DMS153 (cell line): ENCODE measurements at places on chromosomes 16 and 17.

DNA sequence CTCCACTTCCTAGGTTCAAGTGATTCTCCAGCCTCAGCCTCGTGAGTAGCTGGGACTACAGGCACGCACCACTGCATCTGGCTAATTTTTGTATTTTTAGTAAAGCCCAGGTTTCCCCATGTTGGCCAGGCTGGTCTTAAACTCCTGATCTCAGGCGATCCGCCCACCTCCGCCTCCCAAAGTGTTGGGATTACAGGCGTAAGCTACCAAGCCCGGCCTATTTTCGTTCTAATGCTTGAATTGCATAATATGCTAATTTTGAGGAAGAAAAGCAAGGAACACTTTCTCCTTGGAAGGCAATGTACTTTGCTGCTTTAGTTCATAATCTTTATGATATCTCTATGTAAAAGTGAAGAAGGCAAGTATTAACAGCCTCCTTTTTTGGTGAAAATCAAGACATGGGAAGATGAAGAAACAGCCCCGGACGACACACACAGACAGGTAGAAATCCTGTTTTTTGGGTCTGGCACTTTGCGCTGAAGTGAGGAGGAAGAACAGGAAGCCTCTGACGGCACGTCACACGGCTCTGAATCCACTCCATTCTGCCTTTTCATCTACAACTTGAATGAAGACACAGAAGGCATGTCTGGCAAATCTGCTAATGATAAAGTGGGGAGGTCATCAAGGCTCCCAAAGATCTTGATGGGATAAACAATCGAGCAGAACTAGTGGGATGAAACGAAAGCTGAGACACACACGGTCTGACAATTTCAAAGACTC is 24.9 kb downstream of the VPS53 start:
- no peak for DNase-seq

GRCh38 chr17:278676-279059 is 73.9 kb downstream of the RPH3AL start:
- no peak for DNase-seq

- DNase-seq: no peak
These were observed 912.3 kb downstream of the KCNJ2 start for GRCh38 chr17:71081666-71082065.

DNA sequence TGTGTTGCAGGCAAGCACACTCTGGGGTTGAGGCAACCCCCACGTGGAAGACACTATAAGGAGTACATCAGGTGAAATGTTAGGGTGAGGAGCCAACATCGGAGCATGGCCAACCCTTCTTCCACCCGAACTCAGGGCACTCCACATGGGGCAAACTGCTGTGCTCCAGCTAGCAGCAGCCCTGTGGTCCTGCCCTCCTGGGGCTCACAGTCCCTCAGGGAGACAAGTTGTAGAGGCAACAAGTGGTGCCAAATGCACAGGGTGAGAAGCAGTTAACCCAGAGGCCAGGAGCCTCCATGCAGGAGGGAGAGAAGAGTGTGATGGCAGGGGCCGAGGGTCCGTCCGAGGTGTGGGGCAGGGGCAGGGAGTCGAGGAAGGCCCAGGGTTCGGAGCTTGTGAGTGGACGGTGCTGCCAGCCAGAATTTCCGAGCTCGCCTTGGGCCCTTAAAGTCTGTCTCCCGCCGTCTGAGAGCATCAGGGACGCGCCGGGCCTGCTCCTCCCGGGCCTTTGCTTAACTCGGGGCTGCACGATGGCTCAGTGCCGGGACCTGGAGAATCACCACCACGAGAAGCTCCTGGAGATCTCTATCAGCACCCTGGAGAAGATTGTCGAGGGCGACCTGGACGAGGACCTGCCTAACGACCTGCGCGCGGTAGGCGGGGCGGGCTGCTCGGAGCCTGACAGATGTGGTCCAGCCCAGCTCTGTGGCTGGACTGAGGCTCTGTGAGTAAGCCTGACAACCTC is 32.3 kb downstream of the ATPAF2 start:
- DNase-seq: no peak

DNA sequence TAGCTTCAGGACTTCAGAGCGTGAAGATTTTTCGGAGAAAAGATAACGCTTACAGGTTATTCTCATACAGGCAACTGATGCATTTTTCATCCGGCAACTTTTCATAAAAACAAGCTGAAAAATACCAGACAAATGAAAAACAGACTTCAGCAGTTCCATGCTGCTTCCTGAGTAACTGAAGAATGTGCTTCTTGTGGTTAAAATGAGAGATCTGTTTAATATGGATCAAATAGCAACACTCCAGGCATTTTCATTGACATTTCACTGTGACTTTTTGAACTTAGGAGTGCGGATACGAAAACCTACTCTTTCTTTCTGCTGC is 705 bp upstream of the PITPNC1 start:
- DNase-seq: no peak

GRCh38 chr17:35185849-35186248 is 8.3 kb downstream of the SLC35G3 start:
- DNase-seq: no peak

DNA sequence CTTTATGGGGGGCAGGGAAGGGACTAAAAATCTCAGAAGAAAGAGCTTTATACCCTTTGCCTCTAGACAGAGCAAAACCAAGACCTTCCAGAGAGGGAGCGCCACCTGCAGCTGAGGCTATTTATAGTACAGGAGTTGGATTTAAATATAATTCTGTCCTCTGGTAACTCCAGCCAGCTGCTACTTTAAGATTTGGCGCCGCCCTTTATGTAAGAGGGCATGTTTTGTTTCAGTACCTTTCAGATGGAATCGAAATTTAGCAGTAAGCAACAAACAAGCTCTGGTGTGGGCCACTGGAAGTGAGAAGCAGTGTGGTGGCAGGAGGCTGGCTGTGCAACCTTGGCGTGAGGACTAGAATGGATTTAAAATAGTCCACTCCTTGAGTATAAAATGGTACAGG is 5.2 kb upstream of the GUCY2D start:
- no peak for DNase-seq

DNA sequence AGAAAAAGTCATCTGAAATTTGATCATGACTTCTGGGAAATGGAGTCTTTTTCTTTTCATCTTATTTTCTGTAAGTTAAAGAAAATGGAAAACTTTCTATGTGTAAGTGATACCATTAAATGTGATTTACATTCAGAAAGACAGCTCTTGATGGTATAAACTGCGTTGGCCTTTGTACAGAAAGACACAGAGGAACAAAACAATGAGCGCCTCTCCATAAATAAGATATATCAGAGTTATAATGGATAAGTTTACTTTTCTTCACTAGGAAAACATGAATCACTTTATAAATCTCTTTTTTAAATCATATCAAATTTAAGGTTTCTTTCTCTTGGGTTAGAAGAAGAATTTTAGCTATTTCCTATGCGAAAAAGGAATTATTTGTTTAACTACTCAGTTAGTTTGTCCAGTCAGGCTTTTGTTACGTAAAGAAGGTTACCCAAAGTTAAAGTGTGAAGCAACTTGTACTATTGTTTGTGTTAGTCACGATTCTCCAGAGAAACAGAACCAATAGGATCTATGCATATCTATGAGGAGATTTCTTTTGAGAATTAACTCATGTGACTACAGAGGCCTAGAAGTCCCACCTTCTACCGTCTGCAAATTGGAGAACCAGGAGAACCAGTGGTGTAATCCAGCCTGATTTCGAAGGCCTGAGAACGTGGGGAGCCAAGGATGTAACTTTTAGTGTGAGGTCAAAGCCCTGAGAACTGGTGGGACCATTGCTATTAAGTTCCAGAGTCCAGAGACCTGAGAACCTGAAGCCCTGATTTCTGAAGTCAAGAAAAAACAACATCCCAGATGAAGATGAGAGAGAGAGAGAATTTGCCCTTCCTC is 295.4 kb upstream of the KCNJ16 start:
- no peak for DNase-seq

DNA sequence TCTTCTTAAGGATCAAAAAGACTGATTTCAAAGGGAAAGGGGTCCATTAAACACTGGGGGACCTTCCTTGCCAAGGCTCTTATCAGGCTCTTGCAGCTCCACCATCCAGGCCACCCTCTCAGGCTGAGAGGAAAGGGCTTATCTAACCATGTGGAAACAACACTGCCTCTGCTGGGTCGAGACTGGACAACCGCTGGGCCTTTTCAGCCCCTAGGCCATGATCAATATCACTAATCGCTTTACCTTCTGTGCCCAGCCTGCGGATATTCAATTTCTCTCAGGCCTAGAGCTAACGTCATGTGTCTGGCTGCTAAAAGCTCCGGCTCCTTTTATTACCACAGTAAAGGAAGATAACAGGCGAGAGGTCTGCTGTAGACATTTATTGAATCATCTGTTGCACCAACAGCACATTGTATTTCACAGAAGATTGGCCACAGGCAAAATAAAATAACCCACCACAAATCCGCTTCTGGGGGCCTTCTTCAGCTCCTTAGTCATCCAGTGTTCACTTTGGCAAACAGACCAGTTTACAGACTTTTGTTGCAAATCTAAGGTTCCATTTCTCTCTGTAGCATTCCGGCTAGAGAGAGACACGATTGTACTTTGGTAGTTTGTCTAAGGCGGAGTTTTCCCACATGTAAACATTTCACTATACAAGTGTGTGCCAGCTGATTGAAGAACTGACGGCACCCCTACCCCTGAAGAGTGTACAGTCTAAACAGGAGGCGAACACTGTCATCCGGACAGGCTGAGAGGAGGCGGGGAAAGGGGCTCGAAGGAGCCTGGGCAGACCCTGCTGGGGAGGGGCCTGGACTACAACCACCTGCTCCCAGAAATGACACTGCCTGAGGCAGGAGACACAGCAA is 13.9 kb downstream of the CYB561 start:
- no peak for DNase-seq

- peak; percentile 34 for DNase-seq
These were observed 5.9 kb downstream of the DPEP2 start for GRCh38 chr16:67993207-67994039.

DNA sequence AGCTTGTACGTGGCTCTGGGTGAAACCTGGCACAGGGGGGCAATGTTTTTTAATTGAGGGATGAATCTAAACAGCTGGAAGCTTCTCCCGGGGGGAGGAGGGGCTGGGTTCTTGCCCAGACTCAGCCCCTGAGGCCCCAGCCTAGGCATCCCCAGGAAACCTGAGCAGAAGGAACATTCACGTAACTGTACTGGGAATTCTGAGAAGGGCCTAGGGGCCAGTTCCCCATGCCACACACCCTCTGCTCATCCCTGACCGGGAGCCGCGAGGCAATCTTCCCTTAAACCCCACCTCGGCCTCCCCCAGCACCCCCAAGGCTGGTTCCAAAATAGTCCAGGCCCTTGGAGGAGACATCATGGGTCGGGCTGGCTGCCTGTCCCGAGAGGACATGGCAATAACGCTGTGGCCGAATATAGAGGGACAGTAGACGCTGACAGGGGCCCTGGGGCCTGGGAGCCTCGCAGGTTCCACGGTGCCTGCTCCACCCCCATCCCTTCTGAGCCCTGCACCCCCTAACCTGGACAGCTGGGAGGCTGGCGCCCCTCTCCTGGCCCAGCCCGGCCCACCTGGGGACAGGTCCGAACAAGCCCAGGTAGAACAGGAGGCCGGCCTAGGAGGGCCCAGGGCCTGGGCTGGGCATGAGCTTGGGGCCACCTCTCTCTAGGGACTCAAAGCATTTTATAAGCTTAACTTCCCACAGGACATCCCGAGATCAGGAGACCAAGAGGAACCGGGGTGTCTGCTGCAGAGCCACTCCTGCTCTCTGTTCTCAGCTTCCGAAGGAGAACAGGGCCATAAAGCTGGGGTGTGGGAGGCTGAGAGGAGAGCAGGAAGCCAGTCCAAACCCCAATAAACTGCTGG is 83.2 kb upstream of the TOB1 start:
- no peak for DNase-seq
